ENCODE measurements at places on chromosomes 6 and 20. TPM values are rescaled to one million over a fixed set of nuclear protein-coding genes. Genes with fewer than 3 reads are reported as not detected.

SNAP25 gene
- 14.0 TPM for total RNA-seq

GRCh38 chr6:37913210-37913609 lies 93.7 kb downstream of the ZFAND3 start:
- H3K27me3 ChIP-seq: no peaks in the 10 kb centered on the region
- DNase-seq: no peak
- no peaks in the 10 kb centered on the region for H3K36me3 ChIP-seq
- no peaks in the 10 kb centered on the region for H3K4me1 ChIP-seq
- H3K27ac ChIP-seq: no peak overlapping the region

DNA sequence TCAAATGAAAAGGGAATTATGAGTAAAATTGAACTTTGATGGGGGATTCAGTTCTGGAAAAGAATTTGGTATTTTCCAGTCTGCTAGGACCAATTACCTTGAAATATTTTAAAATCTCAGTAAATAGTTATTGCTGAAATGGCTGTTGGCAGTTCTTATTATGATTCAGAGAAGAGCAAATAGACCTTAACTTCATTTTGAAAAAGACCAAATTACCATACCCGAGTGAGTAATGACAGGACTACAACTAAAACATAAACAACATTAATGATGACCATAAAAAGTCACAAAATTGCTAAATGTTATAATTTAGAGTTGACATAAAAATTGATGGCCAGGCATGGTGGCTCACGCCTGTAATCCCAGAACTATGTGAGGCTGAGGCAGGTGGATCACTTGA lies 21.7 kb downstream of the TRIM38 start:
- no peaks in the 10 kb centered on the region for H3K4me1 ChIP-seq
- H3K27ac ChIP-seq: no peak overlapping the region
- no peaks in the 10 kb centered on the region for H3K27me3 ChIP-seq
- no peaks in the 10 kb centered on the region for H3K36me3 ChIP-seq

GRCh38 chr6:17193106-17193775 lies 87.9 kb upstream of the RBM24 start:
- DNase-seq: no peak
- H3K4me3 ChIP-seq: no peak overlapping the region
- H3K27me3 ChIP-seq: no peaks in the 10 kb centered on the region
- H3K4me1 ChIP-seq: no peaks in the 10 kb centered on the region

GRCh38 chr20:51747182-51747911 lies 20.8 kb downstream of the ATP9A start:
- no peaks in the 10 kb centered on the region for H3K36me3 ChIP-seq
- peaks cover 5% of the 10 kb centered on the region for H3K4me1 ChIP-seq
- H3K27ac ChIP-seq: no peak overlapping the region
- H3K27me3 ChIP-seq: no peaks in the 10 kb centered on the region
- DNase-seq: no peak
- H3K4me3 ChIP-seq: no peak overlapping the region

GRCh38 chr6:52992980-52993920 lies 1.8 kb downstream of the GSTA4 start:
- peak overlapping the region; percentile 82 for H3K4me3 ChIP-seq
- no peak for DNase-seq
- H3K27ac ChIP-seq: peak overlapping the region; percentile 73
- no peaks in the 10 kb centered on the region for H3K27me3 ChIP-seq
- peaks cover 3% of the 10 kb centered on the region for H3K4me1 ChIP-seq

GRCh38 chr6:160356074-160356744 lies 8.0 kb downstream of the SLC22A3 start:
- no peaks in the 10 kb centered on the region for H3K4me1 ChIP-seq
- no peak overlapping the region for H3K4me3 ChIP-seq
- H3K36me3 ChIP-seq: no peaks in the 10 kb centered on the region
- DNase-seq: no peak
- H3K27ac ChIP-seq: no peak overlapping the region

DNA sequence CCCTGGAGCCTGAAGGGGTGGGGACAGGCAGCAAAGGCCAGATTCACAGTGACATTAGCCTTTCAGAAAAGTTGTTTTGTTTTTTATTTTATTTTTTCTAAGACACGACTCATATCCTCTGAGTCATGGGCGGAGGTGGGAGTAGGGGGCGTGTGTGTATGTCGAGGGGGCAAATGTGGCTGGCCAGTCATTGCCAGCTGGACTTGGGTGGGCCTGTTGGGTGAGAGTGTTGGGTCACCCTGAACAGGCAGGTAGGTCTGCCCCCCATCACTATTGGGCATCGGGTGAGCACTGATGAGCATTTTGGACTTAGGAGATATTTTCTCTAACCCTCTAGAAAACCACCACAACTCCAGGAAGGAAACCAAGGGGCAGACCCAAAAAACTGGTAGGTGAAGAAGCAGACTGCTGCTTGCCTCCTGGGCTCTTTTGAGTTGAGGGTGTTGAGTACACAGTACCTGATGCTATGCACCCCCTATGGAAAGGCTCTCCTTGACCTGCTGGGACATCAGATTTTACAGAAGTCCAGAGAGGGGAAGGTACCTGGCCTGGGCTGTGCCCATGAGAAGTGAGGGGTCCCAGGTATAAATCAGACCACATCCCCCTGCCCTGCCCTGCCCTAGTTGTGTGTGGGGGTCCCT lies 5.6 kb downstream of the SMIM29 start:
- H3K4me1 ChIP-seq: peaks cover 1% of the 10 kb centered on the region
- no peak overlapping the region for H3K27ac ChIP-seq
- no peaks in the 10 kb centered on the region for H3K27me3 ChIP-seq

- no peak overlapping the region for H3K4me3 ChIP-seq
- H3K27me3 ChIP-seq: no peaks in the 10 kb centered on the region
- no peak for DNase-seq
- H3K4me1 ChIP-seq: no peaks in the 10 kb centered on the region
- H3K27ac ChIP-seq: no peak overlapping the region
Observed at GRCh38 chr6:45759472-45759810, 256.2 kb downstream of the CLIC5 start.

DNA sequence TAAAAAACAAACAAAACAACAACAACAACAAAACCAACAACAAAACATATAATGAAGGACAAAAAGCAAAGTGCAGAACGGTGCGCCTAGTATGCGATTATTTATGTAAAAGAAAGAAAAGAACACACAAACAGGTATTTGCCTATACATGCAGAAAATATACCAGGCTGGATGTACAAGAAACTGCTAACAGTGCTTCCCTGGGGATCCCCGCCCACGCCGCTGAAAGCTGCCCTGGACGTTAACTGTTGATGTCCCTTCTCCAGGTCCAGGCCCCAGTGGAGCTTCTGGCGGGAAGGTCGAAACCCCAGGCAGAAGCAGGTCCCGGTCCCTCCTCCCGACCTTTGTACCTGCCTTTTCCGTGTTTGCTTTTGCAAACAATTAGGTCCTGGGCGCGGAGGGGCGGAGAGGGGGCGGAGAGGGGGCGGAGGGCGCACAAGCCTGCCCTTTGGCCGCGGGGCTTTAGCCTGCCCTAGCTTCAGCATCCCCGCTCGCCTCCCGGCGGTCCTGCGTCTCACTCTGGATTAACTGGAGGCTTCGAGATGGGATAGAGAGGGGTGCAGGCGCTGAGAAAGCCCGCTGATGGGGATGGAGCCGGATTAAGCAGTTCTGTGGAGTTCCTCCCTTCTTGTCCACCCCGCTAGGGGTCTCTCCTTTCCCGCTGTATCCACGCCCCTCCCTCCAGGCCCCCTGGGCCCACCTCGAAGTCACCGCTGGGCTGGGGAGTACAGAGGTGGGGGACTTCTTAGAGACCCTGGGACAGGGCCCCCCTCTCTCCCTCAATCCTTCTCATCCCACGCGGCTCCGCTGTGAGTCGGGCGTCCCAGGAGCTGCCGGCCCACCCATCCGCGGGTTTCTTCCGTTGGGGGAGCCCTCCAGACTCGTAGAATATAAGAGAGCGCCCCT lies 8.2 kb upstream of the AHCY start:
- DNase-seq: peak; percentile 53
- peak overlapping the region; percentile 5 for H3K27ac ChIP-seq
- no peaks in the 10 kb centered on the region for H3K4me1 ChIP-seq
- no peak overlapping the region for H3K4me3 ChIP-seq

GRCh38 chr20:47577314-47577713 lies 75.6 kb downstream of the NCOA3 start:
- no peaks in the 10 kb centered on the region for H3K36me3 ChIP-seq
- no peaks in the 10 kb centered on the region for H3K27me3 ChIP-seq
- peak overlapping the region; percentile 60 for H3K27ac ChIP-seq
- H3K4me3 ChIP-seq: no peak overlapping the region

GRCh38 chr6:129846761-129847160 lies 14.4 kb downstream of the TMEM244 start:
- no peak overlapping the region for H3K27ac ChIP-seq
- no peak for DNase-seq
- no peaks in the 10 kb centered on the region for H3K27me3 ChIP-seq
- no peak overlapping the region for H3K4me3 ChIP-seq
- no peaks in the 10 kb centered on the region for H3K36me3 ChIP-seq

Data from ovary (tissue), 10 donors.